ENCODE measurements at places on chromosomes 3 and 15.

DNA sequence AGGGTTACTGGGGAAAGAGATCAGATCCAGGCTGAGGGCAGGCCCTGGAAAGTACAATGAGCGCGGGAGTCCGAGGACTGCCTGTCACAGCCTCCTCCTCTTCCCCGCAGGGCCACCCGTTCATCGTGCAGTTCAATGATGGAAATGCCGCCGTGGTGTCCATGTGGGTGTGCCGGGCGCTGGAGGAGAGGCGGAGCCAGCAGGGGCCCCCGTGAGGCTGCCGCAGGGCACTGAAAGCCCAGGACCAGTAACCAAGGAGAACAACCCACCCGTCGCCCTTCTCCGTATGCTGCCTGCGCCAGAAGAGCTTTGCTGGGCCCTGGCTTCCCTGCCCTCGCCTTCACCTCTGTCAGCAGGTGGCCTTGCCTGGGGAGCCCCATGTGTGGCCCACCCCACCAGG, 18.8 kb upstream of the SKOR1 start:
- DNase-seq: no peak

- DNase-seq: peak; percentile 80
Observed at GRCh38 chr3:184335661-184336546, 1.5 kb upstream of the FAM131A start.

DNA sequence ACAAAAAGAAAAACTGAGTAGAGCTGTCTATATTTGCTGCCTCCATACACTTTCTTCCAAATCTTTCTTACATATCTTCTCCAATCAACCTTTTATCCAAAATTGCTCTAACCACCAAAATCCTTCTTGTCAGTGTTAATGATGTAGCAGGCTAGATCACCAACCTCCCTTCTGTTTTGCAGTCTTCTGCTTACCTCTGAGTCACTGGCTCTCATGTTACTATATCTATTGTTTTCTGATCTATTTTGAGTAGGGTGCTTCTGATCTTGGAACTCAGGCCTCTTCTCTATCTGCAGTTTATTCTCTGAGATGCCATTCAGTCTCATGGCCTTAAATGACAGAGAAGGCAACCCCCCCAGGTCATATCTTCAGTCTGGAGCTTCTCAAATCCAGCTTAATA, 26.3 kb upstream of the AADAC start:
- no peak for DNase-seq

GRCh38 chr3:101061312-101061711, 68.1 kb upstream of the ABI3BP start:
- DNase-seq: no peak

DNA sequence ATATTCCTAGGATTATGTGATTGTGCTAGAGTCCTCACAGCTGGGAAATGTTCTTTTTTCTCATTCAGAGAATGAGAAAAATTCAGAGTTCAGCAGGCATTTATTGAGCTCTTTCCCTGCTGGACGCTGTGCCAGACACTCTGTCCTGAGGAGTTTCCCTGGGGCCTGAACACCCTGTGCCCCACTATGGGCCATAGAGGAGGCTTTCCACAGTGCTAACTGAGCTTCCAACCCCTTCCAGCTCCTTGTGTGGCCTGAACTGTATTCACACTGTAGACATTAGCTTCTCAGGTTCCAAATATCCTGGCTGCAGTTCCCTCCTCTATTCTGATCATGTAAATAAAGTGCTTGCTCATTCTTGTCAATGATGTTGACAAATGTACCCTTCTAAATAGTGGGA, 10.0 kb downstream of the ABHD2 start:
- DNase-seq: no peak

DNA sequence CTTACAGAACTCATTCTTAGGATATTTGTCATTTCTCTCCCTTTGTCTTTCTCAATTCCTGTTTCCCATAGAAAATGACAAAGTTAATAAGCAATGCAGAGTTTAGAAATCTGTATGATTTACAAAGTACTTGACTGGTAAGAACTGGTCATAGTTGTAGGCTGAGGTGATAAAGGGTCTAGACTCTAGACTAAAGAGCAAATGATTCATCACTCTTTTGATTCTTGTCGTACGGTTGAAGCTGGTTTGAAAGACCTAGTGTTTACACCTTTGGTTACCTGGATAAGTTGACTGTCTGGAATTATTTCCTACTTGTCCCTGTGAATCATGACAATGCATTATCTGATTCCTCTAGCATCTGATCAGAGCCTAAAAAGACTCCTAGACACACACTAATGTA, 58.9 kb upstream of the TP63 start:
- no peak for DNase-seq

- no peak for DNase-seq
Observed at GRCh38 chr3:184261854-184262763, 756 bp upstream of the CAMK2N2 start.

DNA sequence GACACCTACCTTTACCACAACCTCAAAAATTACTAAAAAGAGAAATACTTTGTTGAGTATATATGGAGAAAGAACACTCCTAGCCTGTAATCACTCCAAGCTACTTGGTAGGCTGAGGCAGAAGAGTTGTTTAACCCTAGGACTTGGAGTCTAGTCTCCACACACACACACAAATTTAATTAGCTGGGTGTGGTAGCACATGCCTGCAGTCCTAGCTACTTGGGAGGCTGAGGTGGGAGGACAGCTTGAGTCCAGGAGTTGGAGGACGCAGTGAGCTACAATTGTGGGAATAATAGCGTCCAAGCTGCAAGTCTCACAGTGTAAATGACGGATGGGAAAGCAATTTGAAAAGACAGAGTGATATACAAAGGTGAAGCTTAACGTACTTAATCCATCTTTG, 50.5 kb downstream of the LDHAL6B start:
- no peak for DNase-seq

DNA sequence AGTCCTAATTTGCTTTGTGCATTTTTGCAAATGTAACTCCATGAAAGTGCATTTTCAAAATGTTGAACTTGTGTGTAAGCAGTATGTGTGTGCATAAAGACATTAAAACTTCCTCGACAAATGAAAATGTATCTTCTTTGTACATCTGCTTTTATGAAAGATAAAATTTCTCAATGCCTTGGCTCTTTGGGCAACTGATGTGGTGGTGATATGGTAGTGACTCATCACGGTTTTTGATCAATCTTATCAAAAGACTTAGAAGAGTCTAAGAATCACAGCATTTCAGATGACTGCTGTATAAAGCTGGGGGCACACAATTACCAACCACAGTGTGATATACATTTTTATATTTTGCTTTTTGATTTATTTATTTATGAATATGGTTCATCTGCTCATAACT, 5.4 kb upstream of the MASP1 start:
- DNase-seq: no peak

DNA sequence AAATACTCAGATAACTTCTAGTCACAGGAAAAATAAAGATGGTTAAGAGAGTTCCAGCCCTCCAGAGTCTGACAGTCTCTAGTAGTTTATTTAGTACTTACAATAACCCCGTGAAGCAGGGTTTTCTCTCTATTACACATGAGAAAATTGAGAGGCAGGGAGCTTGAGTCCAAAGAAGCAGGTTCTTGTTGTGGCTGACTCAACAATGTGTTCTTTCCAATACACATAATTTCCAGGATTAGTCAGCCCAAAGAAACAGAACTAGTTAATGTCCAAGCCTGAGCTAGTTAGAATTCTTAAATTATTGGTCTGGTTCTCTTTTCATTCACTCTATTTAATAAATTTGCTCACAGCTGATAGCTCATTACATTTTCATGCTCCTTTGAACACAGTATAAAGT, 49.9 kb downstream of the ALDH1A2 start:
- DNase-seq: no peak

DNA sequence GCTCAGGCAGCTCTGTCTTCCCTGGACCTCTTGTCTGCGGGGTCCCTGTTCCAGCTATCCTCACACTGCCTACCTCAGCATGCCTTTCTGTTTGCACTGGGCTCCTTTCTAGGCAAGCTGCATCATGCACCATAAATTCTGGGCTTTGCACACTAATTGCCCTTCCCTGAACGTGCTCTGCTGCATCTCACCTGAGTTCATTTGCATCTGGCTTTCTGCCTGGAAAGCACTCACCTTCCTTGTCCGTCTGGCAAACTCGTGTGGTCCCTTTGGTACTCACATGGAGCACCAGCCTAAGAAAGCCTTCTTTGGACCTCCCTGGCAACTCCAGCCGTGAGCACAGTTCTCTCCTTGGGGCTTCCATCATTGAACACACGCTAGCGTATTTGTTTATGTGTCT, 365.6 kb downstream of the SV2B start:
- no peak for DNase-seq

DNA sequence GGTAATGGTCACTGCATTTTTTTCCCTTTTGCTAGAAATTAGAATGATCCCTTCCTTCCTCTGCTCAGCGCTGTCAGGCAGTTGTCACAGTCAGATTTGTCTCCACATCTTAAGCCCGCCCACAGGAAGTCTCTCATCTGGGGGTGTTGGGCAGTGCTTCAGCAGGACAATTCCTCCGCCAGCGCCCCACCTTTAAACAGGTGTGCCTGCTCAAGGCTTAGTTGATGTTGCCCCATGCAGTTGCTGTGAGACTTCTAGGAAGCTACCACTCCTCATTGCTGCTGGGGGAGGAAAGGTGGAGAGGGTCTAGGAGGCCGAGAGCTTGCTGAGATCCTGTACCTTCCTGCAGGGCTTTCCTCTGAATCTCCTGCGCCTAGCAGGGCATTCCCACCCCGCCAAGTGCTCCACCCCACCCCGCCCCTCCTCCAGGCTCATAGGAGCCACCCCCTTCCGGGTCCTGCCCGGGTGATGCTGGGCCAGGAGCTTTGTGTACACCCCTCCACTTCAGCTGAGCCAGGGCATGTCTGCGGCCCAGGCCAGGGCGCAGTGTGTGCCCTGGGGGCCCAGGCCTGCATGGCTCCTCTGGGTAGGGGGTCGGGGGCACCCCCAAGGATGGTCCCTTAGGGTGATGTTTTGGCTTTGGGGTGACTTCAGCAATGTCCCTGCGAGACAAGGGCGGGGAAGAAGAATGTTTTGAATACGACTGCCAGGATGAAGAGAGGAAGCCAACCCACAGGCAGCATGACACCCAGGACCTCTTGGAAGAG, 68.7 kb downstream of the TRAK1 start:
- peak; percentile 5 for DNase-seq

- DNase-seq: no peak
Observed at GRCh38 chr3:33315826-33316225, 38.6 kb downstream of the FBXL2 start.

DNA sequence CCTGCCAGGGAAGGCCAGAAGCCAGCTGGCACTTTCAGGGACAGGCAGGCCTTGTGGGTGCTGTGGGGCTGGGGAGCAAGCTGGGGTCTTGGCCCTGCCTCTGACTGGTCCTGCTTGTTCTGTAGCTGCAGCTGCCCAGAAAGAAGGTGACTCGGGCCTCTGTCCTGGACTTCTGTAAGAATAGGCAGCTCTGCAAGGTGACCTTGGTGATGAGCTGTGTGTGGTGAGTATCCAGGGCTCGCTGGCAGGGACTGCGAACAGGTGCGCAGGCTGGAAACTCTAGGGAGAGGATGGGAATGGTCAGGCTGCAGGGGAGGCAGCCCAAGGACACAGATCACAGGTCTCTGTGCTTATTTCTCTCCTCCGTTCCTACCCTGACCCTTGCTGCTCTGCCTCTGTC, 31.2 kb downstream of the SLC22A14 start:
- no peak for DNase-seq

DNA sequence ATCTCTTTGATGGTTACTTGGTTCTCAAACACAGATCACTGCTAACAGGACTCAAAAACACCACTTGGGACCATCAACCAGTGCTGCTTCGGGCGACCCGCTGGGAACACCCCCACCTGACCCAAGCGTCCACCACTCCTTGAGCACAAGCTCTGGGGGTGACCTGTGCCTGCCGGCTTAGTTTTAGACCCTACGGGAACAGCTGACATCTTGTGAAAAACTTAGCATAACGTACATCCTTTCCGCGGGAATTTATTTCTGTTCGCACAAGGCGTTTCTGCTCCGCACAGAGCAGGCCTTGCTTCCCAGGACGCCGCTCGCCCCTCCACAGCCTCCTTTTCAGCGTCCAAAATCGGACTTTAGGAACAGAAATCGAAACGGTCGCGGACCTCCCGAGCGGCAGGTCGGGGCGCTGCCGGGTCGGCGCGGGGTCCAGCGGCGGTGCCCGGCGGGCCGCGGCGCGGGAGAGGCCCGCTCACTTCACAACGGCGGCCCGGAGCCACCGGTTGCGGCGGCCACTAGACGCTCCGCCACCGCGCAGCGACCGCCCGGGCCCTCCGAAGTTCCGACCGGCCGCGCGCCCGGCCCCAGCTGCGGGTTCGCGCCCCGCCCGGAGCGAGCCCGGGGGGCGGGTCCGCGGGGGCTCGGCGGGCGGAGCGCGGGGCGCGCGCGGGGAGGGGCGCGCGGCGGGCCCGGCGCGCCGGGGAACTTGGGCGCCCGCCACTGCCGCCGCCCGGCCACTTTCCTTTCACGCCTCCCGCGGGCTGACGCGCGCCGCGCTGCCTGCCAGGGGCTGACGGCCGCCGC, 959 bp downstream of the SFMBT1 start:
- peak; percentile 53 for DNase-seq

- no peak for DNase-seq
Observed at GRCh38 chr3:8723612-8724011, 10.0 kb upstream of the CAV3 start.

GRCh38 chr3:49248840-49249227, 28.2 kb downstream of the C3orf62 start:
- no peak for DNase-seq

GRCh38 chr15:64740311-64741170, 34.8 kb downstream of the RBPMS2 start:
- no peak for DNase-seq

DNA sequence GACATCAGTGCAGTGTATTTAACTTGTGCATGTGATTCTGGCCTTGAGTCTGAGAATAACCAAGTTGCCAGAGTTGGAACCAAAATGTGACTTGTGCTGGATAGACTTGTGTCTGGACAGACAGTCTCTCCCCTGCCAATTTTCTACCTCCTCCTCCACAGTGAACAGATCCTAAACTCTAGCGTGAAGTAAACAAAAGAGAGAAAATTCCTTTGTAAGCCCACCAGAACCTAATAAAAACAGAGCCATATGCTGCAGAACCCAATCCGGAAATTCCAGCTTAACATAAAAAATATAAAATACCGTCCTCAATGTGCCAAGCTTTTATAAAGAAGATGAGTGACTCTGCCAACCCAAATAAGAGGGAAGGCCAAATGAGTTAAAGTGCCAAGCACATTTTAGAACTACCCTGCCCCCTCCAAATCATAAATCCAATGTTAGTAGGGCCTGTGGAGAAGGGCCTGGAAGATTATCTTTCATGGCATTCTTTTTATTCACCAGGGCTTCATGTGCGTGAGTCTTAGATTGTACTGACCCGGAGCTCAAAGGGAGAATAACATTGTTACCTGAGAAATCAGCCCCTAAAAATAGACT, 344.6 kb upstream of the PROK2 start:
- DNase-seq: no peak

DNA sequence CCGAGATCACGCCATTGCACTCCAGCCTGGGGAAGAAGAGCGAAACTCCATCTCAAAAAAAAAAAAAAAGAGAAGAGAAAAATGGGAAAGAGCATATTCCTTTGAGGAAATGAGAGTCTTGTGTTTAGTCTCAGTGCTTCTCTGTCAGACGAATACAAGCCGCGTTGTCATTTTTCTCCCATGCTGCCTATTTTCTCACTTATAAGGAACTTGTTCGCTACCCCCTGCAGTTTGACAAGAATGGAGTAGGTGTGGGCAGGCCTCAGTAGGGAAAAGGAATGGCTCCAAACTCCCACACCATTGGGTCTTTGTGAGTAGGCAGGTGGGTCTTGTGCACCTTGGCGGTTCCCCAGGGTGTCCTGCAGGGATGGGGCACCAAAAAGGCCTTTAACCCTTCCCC, 6.5 kb downstream of the GPR160 start:
- no peak for DNase-seq
